ENCODE measurements at places on chromosomes 4 and X.

GRCh38 chr4:43126595-43126994, 234.1 kb downstream of the GRXCR1 start:
- no peaks in the 10 kb centered on the region for H3K36me3 ChIP-seq
- DNase-seq: no peak
- H3K4me1 ChIP-seq: no peaks in the 10 kb centered on the region
- H3K4me3 ChIP-seq: no peak overlapping the region
- no peaks in the 10 kb centered on the region for H3K27me3 ChIP-seq
- no peak overlapping the region for H3K27ac ChIP-seq

- H3K36me3 ChIP-seq: no peaks in the 10 kb centered on the region
- no peak overlapping the region for H3K4me3 ChIP-seq
- H3K27me3 ChIP-seq: peaks cover 5% of the 10 kb centered on the region
- peaks cover 4% of the 10 kb centered on the region for H3K4me1 ChIP-seq
- no peak overlapping the region for H3K27ac ChIP-seq
Measured at GRCh38 chrX:108298165-108298602, 140.0 kb downstream of the COL4A6 start.

DNA sequence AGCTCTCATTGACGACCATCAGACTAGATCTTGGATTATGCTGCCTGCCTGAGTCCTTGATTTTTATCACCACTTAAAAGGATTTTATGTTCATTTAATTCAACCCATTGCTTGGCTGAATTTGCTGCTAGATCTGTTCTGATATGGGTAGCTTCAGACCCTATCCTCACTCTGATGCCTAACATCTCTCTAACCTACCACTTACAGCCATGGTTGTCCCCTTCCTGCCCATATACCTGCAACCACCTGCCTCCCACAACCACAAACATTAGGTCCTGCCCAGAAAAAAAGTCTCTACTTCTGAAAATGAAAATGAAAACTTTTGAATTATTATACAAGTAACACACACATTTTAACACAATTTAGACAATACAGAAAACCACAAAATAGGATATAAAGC, 310.8 kb downstream of the HNRNPD start:
- H3K27me3 ChIP-seq: no peaks in the 10 kb centered on the region
- DNase-seq: no peak
- H3K4me1 ChIP-seq: no peaks in the 10 kb centered on the region
- no peak overlapping the region for H3K27ac ChIP-seq

- H3K36me3 ChIP-seq: no peaks in the 10 kb centered on the region
- H3K27ac ChIP-seq: no peak overlapping the region
- H3K27me3 ChIP-seq: peaks cover 66% of the 10 kb centered on the region
- DNase-seq: peak; percentile 59
- peak overlapping the region; percentile 21 for H3K4me3 ChIP-seq
Measured at GRCh38 chrX:131068945-131069719, 11.0 kb downstream of the ARHGAP36 start.

DNA sequence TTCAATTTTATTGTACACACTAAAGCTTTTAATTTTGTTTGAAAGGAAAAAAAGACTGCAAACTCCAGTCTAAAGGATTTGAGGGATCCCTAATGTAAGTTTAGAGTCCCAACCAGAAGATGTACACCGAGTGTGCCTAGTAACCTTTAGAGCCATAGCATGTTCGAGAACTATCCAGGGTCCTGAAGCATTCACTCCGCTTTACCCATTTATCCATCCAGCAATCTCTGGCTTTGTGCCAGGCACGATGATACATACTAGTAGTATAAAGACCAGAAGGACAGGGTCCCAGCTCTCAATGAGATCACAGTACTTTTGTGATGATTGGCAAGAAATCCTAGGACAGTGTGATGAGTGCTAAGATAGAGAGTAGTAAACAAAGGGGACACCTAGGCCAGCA, 168.7 kb downstream of the STK32B start:
- no peaks in the 10 kb centered on the region for H3K4me1 ChIP-seq
- no peak overlapping the region for H3K27ac ChIP-seq
- DNase-seq: no peak
- H3K27me3 ChIP-seq: no peaks in the 10 kb centered on the region
- no peak overlapping the region for H3K4me3 ChIP-seq

DNA sequence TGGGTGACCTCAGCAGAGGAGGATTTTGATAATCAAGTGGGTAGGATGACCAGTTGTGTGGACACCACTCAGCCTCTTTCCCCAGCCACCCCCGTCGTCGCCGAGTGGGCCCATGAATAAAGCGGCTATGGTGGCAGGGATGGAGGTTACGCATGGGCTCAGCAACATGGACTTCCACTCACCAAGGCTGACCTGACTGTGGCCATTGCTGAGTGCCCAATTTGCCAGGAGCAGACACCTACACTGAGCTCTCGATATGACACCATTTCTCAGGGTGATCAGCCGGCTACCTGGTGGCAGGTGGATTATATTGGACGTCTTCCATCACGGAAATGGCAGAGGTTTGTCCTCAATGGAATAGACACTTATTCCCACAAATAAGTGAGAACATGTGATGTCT, 361.3 kb downstream of the KLHL4 start:
- no peaks in the 10 kb centered on the region for H3K36me3 ChIP-seq
- H3K27ac ChIP-seq: no peak overlapping the region
- H3K4me3 ChIP-seq: no peak overlapping the region
- H3K4me1 ChIP-seq: no peaks in the 10 kb centered on the region
- no peak for DNase-seq
- H3K27me3 ChIP-seq: no peaks in the 10 kb centered on the region

GRCh38 chr4:106291678-106292077, 24.3 kb downstream of the TBCK start:
- peaks cover 13% of the 10 kb centered on the region for H3K36me3 ChIP-seq
- no peaks in the 10 kb centered on the region for H3K27me3 ChIP-seq
- no peak for DNase-seq
- H3K27ac ChIP-seq: no peak overlapping the region
- H3K4me1 ChIP-seq: no peaks in the 10 kb centered on the region

- no peaks in the 10 kb centered on the region for H3K36me3 ChIP-seq
- H3K27me3 ChIP-seq: no peaks in the 10 kb centered on the region
- no peak overlapping the region for H3K4me3 ChIP-seq
- DNase-seq: peak; percentile 62
- H3K27ac ChIP-seq: no peak overlapping the region
- no peaks in the 10 kb centered on the region for H3K4me1 ChIP-seq
Measured at GRCh38 chr4:95165926-95166524, 382.7 kb downstream of the UNC5C start.

GRCh38 chr4:127783955-127784770, 2.0 kb downstream of the HSPA4L start:
- no peaks in the 10 kb centered on the region for H3K36me3 ChIP-seq
- no peak overlapping the region for H3K27ac ChIP-seq
- peaks cover 8% of the 10 kb centered on the region for H3K4me1 ChIP-seq
- DNase-seq: peak; percentile 9
- peaks cover 2% of the 10 kb centered on the region for H3K27me3 ChIP-seq

- H3K4me1 ChIP-seq: no peaks in the 10 kb centered on the region
- H3K27me3 ChIP-seq: no peaks in the 10 kb centered on the region
- H3K4me3 ChIP-seq: no peak overlapping the region
- DNase-seq: no peak
- H3K36me3 ChIP-seq: no peaks in the 10 kb centered on the region
Measured at GRCh38 chr4:79923281-79923680, 149.7 kb downstream of the ANTXR2 start.

GRCh38 chr4:185232370-185232769, 23.0 kb downstream of the SNX25 start:
- no peak overlapping the region for H3K27ac ChIP-seq
- peaks cover 7% of the 10 kb centered on the region for H3K4me1 ChIP-seq
- no peaks in the 10 kb centered on the region for H3K27me3 ChIP-seq
- H3K36me3 ChIP-seq: no peaks in the 10 kb centered on the region
- no peak overlapping the region for H3K4me3 ChIP-seq
- DNase-seq: no peak

GRCh38 chr4:183284965-183285364, 35.1 kb downstream of the CLDN22 start:
- H3K27ac ChIP-seq: no peak overlapping the region
- H3K4me1 ChIP-seq: no peaks in the 10 kb centered on the region
- no peak overlapping the region for H3K4me3 ChIP-seq

GRCh38 chr4:109967798-109968520, 55.3 kb downstream of the EGF start:
- H3K4me1 ChIP-seq: no peaks in the 10 kb centered on the region
- no peak overlapping the region for H3K4me3 ChIP-seq
- no peak for DNase-seq
- no peak overlapping the region for H3K27ac ChIP-seq
- H3K27me3 ChIP-seq: no peaks in the 10 kb centered on the region

- H3K4me3 ChIP-seq: no peak overlapping the region
- H3K4me1 ChIP-seq: no peaks in the 10 kb centered on the region
- H3K27me3 ChIP-seq: no peaks in the 10 kb centered on the region
Measured at GRCh38 chr4:25817059-25817681, 45.6 kb downstream of the SEL1L3 start.

DNA sequence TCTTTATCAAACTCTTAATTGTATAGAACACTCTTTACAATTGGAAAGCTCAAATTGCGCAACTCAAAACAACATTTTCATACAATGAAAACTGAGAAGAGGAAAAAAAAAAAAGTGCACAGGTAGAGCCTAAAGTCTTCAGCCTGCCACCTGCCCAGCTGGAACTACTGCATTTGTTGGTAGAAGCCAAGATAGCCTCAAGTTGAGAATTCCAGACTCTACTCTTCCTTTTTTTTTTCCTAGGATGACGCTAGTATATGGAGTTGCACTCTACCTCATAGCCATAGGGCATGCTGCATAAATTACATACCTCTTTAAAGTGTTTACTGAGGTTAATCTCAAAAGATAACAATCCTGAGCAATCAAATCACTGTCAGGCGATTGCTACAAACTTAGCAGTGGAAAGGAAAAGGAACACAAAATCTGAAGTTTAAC, 13.6 kb downstream of the ABCG2 start:
- no peaks in the 10 kb centered on the region for H3K36me3 ChIP-seq
- H3K4me1 ChIP-seq: no peaks in the 10 kb centered on the region
- H3K27me3 ChIP-seq: no peaks in the 10 kb centered on the region

GRCh38 chr4:87949961-87950360, 25.6 kb upstream of the SPP1 start:
- H3K4me3 ChIP-seq: no peak overlapping the region
- no peaks in the 10 kb centered on the region for H3K27me3 ChIP-seq
- no peaks in the 10 kb centered on the region for H3K4me1 ChIP-seq
- peak; percentile 39 for DNase-seq

- no peaks in the 10 kb centered on the region for H3K4me1 ChIP-seq
- H3K27me3 ChIP-seq: no peaks in the 10 kb centered on the region
- no peak overlapping the region for H3K27ac ChIP-seq
- no peaks in the 10 kb centered on the region for H3K36me3 ChIP-seq
- no peak for DNase-seq
- no peak overlapping the region for H3K4me3 ChIP-seq
Measured at GRCh38 chrX:124690495-124690894, 344.1 kb downstream of the SH2D1A start.

All from spinal cord (tissue), 10 donors.